Stimulated activated CD8-positive, alpha-beta memory T cell treated with anti-CD3 and anti-CD28 coated beads, Interleukin-4, amount 100 ng/mL, for 24 hours (primary cell): ENCODE measurements at places on chromosomes 12 and 14.

GRCh38 chr12:6378709-6379472, 3.5 kb upstream of the SCNN1A start:
- DNase-seq = no peak

- DNase-seq = no peak
Observed at GRCh38 chr12:79527473-79527872, 163.3 kb downstream of the PAWR start.

GRCh38 chr14:88554457-88555286, at the start of gene PTPN21:
Gene PTPN21, minus strand, starts transcription at chr14:88555007. Its CDS starts 4,590 bp downstream, at chr14:88550417.
- DNase-seq = no peak

- DNase-seq = no peak
Observed at GRCh38 chr12:105980085-105980484, 158.7 kb downstream of the NUAK1 start.

DNA sequence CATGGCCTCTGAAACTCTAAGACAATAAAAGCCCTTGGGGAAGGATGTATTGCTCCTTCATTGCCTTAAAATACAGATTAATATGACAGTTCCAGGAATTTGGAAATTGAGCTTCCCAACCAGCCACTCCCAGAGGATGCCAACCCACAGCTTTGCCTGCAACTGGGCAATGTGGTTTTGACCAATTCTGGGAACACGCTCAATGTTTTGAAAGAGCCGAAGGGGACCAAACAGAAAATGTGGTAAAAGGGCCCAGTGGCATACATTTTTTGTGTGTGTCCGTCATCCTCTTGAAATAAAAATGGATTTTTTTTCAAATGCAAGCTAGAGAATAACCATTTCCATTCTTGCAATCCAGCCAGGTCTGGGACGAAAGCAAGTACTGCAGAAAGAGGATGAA, 88.3 kb upstream of the PLEKHG7 start:
- DNase-seq = no peak

- no peak for DNase-seq
Observed at GRCh38 chr14:73489481-73490175, 1.1 kb upstream of the RIOX1 start.

DNA sequence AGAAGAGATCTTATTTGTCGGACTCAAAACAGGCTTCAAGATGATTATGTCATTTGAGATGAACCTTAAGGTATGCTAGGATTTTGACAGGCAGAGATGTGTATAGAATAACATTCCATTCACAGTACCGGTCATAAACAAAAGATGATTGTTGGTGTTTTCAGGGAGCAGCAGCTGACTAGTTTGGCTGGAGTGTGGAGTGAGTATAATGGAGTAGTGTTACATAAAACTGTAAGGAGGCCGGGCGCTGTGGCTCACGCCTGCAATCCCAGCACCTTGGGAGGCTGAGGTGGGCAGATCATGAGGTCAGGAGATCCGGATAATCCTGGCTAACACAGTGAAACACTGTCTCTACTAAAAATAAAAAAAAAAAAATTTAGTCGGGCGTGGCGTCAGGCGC, 23.9 kb downstream of the SERPINA10 start:
- DNase-seq = no peak

- DNase-seq = no peak
Observed at GRCh38 chr12:28051516-28052354, 79.2 kb upstream of the PTHLH start.

GRCh38 chr12:50986966-50987737, 34.8 kb downstream of the HIGD1C start:
- no peak for DNase-seq

DNA sequence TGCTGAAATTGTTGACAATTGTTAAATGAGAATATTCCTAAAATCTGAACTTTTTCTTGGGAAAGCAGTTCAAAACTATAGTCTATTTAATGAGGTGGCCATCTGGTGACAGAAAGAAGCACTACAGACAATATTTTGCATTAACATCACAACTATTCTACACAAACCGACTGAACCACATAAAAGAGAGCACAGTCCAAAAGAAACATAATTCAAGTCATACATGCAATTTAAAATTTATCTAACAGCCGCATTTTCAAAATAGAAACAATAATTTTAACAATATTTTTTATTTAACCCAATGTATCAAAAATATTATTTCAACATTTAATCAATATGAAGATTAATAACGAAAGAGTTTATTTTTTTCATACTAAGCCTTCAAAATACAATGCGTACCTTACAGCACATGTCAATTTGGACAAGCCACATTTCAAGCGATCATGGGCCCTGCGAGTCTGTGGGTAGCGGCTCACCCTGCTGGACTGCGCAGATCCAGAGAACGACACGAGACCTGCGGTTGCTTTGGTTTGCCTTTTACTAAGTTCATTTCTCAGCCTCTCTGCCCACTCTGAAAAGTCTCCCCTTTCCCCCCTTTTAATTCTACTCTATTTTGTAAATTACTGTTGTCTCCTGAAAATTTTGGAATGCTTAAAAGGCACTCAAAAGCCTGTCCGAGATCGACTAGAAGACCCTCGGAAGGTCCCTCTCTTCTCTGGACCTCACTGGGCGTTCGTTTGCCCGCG, 947 bp upstream of the LRRC9 start:
- DNase-seq = no peak

- DNase-seq = no peak
Observed at GRCh38 chr14:24051176-24051788, 527 bp upstream of the CARMIL3 start.

GRCh38 chr14:105223260-105223659, 25.1 kb upstream of the BTBD6 start:
- no peak for DNase-seq

DNA sequence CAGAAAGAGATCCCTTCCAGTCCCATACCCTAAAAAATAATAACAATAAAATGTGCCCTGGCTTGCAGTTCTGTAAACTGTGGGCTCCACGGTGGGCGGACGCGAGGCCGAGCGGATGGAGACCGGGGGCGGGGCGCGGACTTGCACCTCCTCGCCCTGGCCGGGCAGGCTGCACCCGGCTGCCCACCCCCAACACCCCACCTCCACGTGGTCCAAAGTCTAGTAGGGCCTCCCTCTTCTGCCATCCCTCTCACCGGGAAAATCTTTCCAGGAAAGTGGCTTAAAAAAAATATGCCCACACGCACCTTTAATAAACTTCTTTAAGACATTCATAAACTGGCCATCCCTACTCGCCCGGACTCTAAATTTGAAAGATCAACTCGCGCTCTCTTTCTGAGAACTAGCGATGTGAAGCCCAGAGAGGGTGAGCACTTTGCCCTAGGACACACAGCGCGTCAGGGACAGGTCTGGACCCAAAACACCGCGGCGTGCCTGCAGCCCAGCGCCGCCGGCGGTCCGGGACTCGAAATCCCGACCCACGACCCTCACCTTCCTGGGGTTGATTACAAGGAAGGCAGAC, 1.9 kb upstream of the BCL11B start:
- DNase-seq = no peak

DNA sequence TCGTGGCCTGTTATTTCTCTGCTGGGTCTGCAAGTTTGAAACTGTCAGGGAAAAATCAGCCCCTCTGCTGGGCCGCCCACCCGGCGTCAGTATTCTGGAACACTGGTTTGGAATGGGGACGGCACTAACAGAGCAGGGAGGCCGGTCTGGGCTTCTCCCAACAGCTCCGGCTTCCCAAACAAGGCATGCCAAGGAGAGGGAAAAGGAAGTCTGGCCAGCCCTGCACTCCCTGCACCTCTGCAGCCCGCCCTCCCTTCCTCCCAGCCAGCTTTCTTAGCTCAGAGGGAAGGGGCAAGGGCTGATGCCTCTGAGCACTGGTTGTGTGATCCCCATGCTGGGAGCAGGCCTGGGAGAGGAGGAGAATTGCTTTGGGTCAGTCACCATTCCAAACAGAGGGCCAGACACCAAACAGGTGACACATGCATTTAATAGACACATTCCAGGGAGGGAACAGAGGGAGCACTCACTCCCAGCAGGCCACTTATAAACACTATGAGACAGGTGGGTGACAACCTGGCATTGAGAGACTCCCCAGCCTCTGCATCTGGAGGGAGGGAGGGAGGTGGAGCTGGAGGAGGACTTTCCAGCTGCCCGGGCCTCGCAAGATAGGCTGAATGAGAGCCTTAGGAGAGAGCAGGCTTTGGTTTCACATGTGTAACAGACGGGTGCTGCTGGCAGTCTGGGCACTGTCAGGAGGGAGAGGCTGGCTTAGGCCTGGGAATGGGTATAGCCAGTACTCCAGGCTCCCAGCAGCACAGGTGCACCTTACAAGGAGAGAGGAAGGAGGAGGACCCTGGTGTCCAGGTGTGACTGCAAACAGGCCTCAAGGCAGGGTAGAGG, 10.3 kb downstream of the KRT75 start:
- DNase-seq = no peak

DNA sequence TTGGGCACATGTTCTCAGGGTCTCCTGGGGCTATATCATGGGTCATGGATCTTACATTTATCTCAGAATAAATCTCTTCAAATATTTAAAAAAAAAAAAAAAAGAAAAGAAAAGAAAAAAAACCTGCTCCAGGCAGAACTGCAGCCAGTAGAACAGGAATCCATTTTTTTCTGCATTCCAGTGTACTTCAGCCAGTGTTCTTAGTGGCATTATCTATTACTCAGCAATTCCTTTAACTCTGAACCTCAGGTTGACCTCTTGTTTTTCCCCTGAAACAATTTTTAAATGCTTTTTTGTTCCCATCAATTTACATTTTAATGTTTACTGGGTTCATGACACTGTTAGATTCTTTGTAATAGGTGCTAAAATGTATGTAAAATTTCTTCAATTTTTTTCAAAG, 66.7 kb upstream of the STXBP6 start:
- DNase-seq = no peak

- no peak for DNase-seq
Observed at GRCh38 chr12:47962198-47962597, 1.2 kb upstream of the TMEM106C start.

- DNase-seq = no peak
Observed at GRCh38 chr14:76314521-76315034, 61.4 kb upstream of the ESRRB start.

DNA sequence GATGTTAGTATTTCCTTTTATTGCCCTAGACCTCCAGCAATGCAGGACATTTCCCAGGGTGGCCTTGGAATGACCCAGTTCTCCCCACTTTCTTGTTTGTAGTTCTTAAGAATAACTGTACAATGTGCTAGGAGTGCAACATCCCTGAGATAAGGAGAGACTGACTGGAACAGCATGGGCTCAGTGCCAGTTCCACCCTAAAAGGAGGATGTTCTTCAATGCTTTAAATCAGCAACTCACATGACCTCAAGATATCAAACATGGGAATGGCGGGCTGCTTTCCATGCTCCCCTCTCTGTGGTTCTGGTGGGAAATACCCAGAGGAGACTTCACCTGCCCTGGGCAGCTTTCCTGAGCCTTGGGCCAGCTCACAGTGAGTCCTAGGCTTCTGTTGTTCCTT, 766.9 kb upstream of the FBXO33 start:
- no peak for DNase-seq
